ENCODE measurements at places on chromosomes 1 and 21.

DNA sequence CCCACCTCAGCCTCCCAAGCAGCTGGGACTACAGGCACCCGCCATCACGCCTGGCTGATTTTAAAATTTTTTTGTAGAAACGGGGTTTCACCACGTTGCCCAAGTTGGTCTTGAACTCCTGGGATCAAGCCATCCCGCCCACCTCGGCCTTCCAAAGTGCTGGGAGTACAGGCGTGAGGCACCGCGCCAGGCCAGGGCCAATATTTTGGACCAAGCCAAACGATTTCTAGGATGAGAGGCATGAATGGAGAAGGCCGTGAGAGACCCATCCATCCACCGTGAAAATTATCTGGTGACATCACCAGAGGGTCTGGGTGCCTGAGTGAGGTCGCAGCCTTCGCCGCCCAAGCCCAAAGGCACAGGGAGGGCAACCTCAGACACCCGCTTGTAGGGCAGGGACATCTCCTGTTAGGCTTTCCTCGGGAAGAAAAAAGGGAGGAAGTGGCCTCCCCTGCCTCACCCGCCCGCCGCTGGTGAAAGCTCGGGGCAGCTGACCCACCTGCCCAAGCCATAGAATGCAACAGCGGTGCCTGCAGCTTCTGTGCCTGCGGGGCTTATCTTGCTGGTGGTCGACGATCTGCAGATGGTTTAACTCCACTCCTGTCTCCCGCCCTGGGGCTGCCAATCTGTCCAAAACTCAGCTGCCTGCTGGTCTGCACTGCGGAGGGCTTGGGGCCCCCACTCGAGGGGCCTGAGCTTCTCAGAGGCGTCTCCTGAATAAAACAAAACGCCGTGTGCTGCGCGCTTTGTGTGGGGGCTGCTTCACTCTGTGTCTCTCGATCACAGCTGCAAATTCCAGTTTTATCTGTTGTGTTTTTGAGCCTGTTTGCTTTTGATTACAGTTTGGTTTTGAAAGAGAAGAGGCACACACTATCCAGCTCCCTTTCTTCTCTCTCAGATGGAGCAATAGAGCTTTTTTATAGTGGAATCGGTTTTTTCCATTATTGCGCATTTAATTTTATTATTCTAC, 85.8 kb downstream of the MRPS6 start:
- no peak for ATAC-seq

DNA sequence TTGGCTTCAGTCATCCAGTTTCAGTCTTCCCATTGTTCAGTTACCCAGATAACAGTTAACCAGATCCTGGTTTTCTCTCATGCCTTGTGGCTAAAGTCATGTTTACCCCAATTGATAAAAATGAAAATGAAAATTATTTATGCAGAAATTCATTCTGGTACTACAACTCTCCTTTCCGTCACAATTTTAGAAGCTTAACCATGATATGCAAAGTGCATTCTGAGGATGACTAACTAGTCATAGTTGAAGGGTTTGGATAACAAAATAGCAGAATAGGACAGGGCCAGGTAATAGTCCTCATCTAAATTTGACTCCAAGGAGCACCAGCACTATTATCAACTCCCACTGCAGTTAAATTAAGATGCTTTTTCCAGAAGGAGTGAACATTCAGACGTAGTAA, 94.7 kb downstream of the NTMT2 start:
- ATAC-seq = no peak

DNA sequence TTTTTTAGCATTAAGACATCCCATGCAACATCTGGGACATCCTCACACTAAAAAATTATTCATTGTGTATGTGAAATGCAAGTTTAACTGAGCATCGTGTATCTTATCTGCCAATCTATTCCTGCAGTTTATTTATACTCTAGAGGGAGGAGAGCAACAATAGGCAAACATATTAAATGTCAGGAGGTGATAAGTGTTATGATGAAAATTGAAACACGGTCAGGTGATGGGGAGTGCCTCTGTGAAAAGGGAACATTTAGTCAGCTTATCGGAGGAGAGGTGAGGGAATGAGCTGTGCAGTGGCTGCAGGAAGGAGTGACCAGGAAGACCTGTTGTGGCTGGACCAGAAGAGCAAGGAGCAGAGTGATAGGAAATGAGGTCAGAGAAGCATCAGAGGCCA, 775 bp upstream of the EFCAB14 start:
- no peak for ATAC-seq

- no peak for ATAC-seq
Observed at GRCh38 chr21:43654806-43655489, 4.3 kb downstream of the HSF2BP start.

DNA sequence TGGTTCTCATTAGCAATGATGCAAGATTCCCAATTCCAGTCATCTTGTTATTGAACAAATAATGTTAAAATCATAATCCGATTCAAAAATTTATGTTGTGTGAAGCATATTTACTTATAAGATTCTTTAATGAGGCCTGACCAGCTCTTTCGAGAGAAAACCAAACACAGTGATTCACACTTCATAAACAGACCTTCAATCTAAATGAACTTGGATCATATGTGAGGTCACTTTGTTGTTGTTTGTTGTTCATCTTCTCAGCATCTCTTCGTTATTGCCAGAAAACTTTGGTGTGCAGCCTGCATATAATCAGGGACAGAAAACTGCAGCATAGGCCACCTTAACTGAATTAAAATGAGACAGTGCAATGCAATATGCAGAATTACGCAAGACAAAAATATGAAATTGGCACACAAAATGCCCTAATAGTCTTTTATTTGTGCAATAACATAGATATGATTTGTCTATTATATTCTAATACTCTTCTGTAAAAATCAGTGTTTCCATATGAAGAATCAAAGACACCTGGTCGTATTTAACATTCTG, 30.1 kb downstream of the NCAM2 start:
- no peak for ATAC-seq

- no peak for ATAC-seq
Observed at GRCh38 chr1:240149484-240150094, 57.9 kb downstream of the FMN2 start.

GRCh38 chr21:28818663-28819278, 173.9 kb downstream of the LTN1 start:
- no peak for ATAC-seq

GRCh38 chr1:14494911-14495310, 103.6 kb upstream of the KAZN start:
- no peak for ATAC-seq

DNA sequence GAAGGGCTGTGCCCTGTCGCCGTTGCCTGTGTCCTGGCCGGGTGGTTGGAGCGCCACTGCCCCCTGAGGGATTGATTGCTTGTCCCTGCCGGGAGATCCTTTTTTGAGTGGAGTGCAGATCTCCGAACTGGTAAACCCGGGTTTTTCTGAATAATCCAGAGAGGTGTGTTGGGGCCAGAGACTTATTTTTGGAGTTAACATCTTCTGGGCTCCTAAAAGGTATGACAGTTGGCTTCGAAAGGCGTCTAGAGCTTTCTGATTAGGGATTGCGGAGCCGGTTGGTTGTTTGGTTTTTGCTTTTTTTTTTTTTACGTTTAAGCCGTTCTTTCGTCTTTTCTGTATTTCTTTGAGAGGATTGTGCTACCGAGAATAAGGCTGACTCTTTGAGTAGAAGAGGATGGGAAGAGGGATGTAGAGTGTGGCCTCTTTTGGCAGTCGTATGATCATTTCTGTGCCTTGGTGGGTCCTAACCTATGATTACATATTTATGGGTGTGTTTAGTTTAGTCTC, 756 bp downstream of the RLF start:
- ATAC-seq = peak; percentile 4

GRCh38 chr1:97778718-97779117, 142.1 kb downstream of the DPYD start:
- ATAC-seq = no peak

DNA sequence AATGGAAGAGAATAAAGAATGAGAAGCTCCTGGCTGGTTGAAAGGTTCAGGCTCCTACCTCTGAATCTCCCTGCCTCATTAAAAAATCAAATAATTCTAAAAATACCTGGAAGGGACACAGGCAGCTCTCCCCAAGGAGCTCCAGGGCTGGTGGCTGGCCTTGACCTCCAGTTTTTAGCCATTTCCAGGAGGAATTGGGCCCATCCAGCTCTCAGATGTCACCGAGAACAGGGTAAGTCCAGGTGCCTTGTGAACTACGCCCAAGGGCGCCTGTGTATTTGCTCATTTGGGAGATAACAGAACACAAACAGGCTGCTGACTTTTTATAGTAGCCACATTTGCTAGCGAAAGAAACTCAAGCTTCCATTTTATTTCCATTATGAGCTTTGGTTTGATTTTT, 321.0 kb upstream of the C1orf174 start:
- ATAC-seq = no peak

DNA sequence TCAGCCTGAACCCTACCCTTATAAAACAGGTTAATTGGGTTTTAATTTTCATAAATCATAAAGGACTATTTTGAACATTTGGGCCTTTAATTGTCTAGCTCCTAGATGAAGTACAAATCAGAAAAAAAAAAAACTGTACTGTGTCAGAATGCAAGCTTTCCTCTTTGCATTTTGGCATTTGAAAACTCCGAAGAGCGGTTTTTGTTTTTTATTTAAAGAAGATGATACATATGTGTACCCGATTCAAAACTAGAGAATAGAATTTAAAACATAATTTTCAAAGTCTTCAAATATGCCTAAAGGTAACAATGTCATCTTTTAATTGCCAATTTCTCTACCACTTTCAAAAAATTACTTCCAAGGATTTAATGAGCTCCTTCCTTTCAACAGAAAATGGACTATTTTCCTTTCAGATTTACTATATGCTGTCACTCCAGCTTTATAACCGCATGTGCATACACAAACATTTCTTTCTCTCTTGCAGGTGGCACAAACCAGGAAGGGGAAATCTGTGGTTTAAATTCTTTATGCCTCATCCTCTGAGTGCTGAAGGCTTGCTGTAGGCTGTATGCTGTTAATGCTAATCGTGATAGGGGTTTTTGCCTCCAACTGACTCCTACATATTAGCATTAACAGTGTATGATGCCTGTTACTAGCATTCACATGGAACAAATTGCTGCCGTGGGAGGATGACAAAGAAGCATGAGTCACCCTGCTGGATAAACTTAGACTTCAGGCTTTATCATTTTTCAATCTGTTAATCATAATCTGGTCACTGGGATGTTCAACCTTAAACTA, 33.7 kb downstream of the MRPL39 start:
- ATAC-seq = peak; percentile 69

GRCh38 chr1:82154219-82154970, 353.7 kb downstream of the ADGRL2 start:
- ATAC-seq = no peak

GRCh38 chr1:234486858-234487840, 8.2 kb upstream of the TARBP1 start:
- no peak for ATAC-seq
